ENCODE measurements at places on chromosomes 3 and 15.

DNA sequence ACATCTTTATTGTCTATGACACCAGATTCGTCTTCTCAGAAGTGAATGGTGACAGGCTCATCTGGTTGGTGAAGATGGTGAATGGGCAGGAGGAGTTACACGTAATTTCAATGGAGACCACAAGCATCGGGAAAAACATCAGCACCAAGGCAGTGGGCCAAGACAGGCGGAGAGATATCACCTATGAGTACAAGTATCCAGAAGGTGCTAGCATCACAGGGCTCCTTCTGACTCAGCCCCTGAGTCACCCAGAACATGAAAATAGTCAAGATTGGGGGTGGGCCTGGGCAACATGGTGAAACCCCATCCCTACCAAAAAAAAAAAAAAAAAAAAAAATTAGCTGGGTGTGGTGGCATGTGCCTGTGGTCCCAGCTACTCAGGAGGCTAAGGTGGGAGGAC lies 32.6 kb downstream of the TGM4 start:
- no peak for DNase-seq

GRCh38 chr3:152269831-152270734 lies 1.4 kb downstream of the MBNL1 start:
- DNase-seq = no peak

- DNase-seq = no peak
Measured at GRCh38 chr3:34260271-34261000, 462.0 kb downstream of the PDCD6IP start.

GRCh38 chr3:191255156-191255555 lies 56.1 kb downstream of the OSTN start:
- DNase-seq = no peak

GRCh38 chr3:94115482-94115881 lies 52.6 kb downstream of the NSUN3 start:
- no peak for DNase-seq

- no peak for DNase-seq
Measured at GRCh38 chr3:4063916-4064574, 239.1 kb upstream of the SETMAR start.

DNA sequence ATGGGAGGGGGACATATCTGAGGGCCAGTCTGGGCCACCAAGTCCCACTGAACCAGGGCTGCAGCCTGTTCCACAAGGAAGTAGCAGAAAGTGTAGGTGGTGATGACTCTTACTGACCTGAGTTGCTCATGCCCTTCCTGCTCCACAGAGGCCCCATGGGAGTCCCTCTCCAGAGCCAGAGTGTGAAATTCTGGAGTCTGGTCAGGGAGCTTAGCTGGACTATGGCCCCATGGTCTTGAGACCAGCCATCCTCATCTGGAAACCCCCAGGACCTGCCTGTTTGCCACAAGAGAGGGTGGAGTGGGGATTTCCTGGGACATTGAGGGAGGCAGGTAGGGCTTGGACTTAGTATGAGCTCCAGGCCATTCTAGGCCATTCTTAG lies 3.0 kb downstream of the SPINT1 start:
- no peak for DNase-seq

- DNase-seq = peak; percentile 74
Measured at GRCh38 chr15:90956274-90957030, 1.8 kb downstream of the RCCD1 start.
